Esophagus muscularis mucosa (tissue), 4 donors: ENCODE measurements at places on chromosomes 7 and 10.

GRCh38 chr7:45663965-45664633 is 89.9 kb downstream of the ADCY1 start:
- DNase-seq, result no peak

GRCh38 chr7:82423446-82423845 is 20.1 kb downstream of the CACNA2D1 start:
- no peak for DNase-seq

- DNase-seq, result peak; percentile 21
These were observed 30.8 kb downstream of the C10orf143 start for GRCh38 chr10:130079614-130080460.

DNA sequence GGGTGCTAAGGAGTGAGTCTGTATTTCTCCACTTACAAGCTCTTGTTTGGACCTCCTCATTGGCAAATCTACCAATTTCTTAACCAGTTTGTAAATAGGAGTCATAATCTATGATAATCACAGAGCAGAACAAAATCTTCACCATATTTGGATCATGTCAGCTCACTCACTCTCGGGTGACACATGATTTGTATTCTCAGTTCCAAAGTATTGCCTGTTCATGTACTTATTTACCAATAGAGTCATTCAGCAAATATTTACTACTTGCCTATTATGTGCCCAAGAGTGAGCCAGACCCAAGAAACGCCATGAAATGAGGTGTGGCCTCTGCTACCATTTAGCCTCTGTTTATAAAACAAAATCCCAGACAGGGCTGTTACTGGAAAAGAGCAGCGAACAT is 114.8 kb downstream of the TSPAN12 start:
- DNase-seq, result no peak

GRCh38 chr7:12013983-12014382 is 182.0 kb upstream of the THSD7A start:
- DNase-seq, result no peak

- DNase-seq, result no peak
These were observed 16.0 kb downstream of the GPER1 start for GRCh38 chr7:1103789-1104515.

DNA sequence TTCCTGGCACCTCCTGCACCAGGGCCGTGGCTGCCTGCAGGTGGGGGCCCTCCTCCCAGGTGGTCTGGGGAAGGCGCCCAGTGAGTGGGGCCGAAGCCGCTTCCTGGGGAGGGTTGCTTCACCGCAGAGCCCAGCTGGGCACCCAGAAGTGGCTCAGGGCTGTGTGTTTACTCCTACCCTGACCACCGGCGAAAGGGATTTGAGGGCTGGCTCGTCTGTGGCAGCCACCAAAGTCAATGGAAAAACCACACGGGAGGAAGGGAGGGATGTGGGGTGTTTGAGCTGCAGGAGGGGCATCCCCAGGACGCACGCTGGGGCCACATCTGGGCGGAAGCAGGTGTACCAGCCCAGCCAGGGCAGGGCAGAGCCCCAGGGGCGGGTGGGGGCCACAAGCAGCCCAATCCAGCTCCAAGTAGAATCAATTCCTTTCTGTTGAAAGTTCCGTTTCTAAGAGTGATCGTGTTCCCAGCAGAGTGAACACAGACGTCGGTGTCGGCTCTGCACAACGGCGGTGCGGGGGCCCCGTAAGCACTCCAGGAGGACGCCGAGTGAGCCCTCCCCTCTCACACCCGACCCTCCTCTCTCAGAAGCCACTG is 69.9 kb downstream of the FOXL3 start:
- no peak for DNase-seq

GRCh38 chr7:139987691-139988516 is 74.8 kb downstream of the PARP12 start:
- DNase-seq, result no peak

DNA sequence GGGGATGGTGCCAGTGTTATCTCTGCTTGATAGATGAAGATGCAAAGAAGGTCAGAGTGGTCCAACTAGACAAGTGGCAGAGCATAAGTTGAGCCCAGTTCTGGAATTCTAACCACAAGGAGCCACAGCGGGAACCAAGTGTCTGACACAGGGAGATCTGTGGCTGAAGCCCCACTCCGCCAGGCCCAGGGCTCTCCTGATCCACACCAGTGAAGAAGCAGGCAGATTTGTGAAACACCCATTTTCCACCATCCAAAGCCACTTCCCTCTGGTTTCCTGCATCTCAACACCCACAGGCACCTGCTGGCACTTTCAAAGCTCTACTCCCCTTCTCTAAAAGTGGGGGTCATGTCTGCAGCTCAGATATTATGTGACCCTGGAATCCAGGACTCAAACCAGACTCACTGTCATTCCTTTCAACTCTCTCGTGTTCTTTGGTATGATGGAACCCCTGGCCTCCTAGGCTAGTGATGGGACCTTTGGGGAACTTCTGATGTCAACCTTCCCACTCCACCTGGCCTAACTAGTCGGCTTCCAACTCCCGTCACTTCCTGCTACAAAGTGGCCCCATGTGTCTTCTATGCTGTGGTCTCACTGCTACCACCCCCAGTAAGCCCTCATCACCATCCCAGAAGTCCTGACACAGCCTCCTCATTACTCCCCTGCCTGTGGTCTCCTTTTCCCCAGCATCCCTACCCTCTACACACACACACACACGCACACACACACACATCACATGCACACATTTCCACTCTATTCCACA is 177.6 kb downstream of the GRID1 start:
- DNase-seq, result no peak

DNA sequence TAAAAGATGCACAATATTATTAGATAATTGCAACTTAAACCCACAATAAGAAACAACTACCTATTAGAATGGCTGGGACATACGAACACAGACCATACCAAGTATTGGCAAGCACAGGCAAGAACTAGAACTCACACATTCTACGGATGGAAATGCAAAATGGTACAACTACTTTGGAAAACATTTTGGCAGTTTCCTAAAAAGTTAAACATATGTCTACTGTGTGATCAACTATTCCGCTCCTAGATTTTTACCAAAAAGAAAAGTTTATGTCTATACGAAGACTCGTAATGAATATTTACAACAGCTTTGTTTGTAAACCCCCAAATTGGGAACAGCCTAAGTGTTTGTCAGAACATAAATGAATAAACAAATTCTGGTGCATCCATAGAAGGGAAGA is 194.7 kb downstream of the FGFR2 start:
- no peak for DNase-seq

DNA sequence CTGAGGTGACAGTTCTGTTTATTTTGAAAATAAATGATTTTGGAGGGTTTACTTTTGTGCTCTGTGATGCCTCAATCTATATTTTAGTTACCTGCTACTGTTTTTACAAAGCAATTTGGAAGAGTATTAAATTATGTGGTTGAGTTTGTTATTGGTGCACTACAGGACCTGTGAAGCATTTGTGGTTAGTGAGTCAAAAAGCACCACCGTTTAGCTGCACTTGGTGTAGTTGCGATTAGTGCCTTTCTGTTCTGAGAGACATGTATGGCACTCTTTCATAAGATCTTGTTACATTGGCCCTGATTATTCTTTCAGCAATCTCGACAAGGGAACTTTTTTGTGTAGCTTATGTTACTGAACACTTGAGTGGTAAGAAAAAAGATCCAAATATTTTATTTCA is 132.2 kb downstream of the BBS9 start:
- no peak for DNase-seq

DNA sequence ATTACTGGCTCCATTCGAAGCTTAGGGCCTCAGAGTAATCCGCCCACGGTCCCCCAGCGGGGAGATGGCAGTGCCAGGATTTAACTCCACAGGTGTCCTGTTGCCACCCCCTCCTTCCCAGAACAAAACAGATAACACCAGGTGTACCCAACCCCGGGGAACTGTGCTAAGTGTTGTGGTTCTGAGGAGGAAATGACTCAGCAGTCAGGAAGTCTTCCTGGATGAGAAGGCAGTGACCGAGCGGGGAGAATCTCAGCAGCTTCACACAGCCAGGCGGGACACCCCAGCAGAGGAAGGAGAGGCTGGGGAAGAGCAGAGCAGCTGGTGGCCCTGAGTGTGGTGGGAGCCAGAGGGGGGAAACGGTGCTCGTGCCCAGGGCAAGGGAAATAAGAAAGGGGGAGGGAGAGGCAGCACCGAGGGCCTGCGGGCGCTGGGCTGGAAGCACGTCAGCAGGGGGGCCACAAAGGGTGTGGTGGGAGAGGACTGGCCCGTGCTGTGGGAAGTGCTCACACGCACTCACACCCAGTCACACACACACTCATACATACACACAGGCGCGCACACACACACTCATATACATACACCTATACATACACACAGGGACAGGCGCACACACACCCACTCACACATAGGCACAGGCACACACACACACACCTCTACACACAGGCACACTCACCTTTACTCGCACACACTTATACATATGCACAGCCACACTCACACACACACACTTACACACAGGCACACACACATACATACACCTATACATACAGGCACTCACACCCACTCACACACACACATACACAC is 59.8 kb upstream of the CHST15 start:
- no peak for DNase-seq

- DNase-seq, result peak; percentile 68
These were observed 8.7 kb downstream of the GALNTL5 start for GRCh38 chr7:151964951-151965350.

DNA sequence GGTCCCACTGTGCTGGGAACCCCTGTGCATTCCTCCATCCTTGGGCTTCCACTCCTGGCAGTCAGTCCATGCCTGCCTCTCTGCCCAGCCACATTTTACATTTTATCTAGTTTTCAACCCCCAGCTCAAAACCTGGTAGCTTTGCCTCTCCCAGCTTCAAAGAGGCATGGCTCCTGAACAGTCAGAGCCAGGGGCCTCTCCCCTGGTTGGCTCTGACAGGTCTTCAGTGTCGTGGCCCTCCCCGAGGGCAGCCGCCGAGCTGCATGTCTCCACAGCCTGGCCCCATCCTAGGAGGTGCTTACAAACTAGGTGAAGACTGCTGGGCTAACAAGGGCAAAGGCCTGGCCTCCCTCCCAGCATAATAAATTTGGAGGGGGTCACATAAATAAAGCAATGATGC is 14.8 kb downstream of the COBL start:
- peak; percentile 78 for DNase-seq

DNA sequence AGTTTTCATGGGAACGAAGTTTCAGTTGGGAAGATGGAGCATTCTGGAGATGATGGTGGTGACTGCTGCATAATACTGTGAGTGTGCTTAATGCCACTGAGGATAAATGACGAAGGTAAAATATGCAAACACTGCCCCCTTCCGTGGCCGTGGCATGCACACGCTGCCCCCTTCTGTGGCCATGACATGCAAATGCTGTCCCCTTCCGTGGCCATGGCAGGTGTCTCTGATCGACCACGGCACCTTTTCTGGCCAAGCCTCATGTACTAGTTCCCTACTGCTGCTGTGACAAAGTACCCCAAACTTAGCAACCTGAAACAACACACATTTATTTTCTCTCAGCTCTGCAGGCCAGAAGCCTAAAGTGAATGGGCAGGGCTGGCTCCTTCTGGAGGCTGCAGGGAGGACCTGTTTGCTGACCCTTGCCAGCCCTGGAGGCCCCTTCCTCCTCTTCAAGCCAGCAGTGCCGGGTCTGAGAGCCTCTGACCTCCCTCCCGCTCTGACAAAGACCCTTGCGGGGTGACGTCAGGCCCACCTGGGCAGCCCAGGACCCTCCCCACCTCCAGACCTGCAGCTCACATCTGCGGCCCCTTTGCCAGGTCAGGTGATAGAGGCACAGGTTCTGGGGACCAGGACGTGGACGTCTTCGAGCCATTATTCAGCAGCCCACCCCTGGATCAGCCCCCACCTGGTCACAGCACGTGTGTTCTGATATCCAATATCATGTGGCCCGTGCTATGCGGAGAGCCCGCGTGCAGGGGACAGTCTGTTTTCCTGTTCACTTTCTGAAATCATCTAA is 82.0 kb downstream of the MICALL2 start:
- DNase-seq, result no peak

DNA sequence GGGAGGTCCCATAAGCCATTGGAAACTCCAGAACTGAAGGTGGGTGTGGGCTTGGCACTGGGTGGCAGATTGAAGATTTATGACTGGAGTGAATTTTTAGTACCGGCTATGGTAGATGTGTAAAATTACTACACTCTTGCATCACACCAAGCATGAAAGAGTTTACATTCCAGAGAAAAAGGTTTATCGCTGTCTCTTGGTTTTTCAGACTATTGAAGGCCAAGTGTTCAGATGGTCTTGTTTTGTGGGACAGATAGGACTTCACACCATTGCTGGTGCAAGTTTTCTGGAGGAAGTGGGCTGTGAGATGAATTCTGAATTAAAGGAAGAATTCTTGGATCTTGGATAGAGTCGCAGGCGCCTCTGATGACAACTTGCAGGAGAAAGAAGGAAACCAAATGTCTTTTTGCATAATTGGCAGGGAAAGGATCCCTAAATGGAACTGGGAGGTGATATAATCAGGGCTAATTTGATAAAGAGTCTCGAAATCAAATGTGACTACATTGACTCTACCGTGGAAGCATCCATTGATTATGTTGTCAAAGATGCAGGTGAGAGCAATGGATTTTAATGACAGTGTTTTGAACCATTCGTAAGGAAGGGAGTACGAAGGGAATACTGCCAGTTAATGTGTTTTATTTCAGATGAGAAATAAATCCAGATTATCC is 14.2 kb upstream of the NMT2 start:
- no peak for DNase-seq

GRCh38 chr7:155219154-155219531 is 78.5 kb upstream of the INSIG1 start:
- no peak for DNase-seq

GRCh38 chr10:104472505-104472904 is 118.9 kb downstream of the CFAP58 start:
- no peak for DNase-seq
